ENCODE measurements at places on chromosomes 7 and 10.
A peak's percentile ranks its signal among the peaks of the same experiment; 100 is the strongest.

GRCh38 chr7:50595491-50596102 is 30.4 kb upstream of the DDC start:
- DNase-seq = no peak

DNA sequence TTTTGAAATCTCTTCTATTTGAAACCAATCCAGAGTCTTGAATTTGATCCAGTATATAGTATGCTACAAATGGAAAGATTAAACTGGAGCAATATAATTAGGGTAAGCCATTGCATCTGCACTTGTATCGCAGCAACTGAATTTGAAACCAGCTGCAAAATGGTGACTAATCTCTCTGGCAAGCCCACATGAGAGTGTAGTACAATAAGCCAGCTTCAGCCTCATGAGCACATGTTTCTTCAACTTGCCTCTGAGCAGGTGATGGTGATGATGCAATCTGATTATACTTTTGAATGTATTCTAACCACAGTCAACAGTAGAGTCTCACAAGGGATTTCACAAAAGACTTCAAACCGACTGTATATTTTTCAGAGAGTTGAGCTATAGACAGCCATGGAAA is 829 bp upstream of the RPA3 start:
- peak; percentile 17 for DNase-seq

GRCh38 chr10:25938405-25938804 is 4.4 kb downstream of the MYO3A start:
- no peak for DNase-seq

DNA sequence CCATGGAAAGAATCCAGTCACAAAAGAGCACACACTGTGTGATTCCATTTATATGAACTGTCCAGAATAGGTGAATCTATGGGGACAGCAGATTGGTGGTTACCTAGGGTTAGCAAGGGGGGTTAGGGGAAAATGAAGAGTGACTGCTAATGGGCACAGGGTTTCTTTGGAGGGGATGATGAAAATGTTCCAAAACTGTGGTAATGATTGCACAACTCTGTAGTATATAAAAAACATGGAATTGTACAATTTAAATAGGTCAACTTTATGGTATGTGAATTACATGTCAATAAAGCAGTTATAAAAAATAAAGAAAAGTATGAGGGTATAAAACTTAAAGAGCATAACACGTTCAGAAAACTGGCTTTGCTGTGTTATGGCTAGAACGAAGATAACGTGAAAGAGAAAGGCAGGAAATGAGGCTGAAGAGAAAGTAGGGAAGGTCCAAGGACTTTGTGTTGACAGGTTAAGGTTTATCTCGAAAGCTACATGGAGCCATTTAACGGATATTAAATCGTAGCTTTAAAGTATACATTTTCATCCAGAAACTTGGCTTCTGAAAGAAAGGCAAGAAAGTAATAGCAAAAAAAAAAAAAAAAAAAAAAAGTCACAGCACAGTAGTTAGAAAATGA is 26.4 kb upstream of the MSS51 start:
- no peak for DNase-seq

DNA sequence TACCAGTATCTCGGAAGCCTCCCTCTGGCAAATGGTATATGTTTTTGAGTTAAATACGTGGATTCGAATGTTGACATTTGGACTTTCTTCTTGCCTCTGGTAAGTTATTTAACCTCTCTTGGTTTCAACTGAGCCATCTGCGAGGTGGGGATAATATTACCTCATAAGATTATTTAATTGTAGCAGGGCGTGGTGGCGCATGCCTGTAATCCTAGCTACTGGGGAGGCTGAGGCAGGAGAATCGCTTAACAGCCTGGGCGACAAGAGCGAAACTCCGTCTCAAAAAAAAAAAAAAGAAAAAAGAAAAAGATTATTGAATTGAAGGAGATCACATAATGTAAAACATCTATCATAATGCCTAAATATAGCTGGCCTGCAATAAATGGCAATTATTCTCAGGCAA is 396 bp upstream of the TAF5 start:
- DNase-seq = no peak

DNA sequence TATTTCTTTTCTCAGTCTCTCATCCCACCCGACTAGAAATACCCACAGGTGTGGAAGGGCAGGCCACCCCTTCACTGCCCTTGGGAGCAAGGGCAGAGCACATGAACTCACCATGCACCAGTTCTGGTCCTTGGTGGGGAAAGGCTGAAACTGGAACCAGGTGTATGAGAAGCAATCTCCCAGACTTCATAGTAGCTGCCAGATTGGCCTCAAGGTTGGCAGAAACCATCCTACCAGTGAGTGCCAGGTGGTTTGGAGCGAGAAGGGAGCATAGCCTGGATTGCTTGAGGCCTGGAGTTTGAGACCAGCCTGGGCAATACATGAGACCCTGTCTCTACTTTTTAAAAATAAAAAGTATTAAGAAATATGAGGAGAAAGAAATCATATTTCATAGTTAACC is 138.8 kb downstream of the LYZL1 start:
- DNase-seq = no peak

DNA sequence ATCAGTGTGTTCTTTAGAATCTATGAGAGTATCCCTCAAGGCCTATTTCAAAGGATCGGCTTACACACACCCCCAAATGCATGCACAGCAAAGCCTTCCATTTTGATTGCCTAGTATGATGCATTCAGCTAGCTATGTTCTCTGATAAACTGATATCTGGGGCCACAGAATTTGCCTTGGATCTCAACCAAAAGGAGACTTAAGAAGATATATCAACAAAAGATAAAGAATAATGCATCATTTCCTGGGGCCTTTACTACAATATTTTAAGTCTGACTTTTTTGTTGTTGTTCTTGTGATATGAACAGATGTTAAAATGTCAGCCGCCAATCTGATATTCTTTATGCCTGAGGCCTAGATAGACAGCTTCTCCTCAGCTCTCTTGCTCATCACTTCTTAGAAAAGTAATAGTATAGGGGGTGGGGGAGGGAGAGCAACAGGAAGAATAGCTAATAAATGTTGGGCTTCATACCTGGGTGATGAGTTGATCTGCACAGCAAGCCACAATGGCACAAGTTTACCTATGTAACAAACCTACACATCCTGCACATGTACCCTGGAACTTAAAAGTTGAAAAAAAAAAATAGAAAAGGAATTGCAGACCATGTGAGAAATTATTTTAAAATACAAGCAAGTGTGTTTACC is 792.9 kb upstream of the GHITM start:
- DNase-seq = no peak

GRCh38 chr7:155090684-155091083 is 20.6 kb downstream of the HTR5A start:
- peak; percentile 14 for DNase-seq

GRCh38 chr10:89151857-89152256 is 55.3 kb downstream of the CH25H start:
- DNase-seq = no peak

DNA sequence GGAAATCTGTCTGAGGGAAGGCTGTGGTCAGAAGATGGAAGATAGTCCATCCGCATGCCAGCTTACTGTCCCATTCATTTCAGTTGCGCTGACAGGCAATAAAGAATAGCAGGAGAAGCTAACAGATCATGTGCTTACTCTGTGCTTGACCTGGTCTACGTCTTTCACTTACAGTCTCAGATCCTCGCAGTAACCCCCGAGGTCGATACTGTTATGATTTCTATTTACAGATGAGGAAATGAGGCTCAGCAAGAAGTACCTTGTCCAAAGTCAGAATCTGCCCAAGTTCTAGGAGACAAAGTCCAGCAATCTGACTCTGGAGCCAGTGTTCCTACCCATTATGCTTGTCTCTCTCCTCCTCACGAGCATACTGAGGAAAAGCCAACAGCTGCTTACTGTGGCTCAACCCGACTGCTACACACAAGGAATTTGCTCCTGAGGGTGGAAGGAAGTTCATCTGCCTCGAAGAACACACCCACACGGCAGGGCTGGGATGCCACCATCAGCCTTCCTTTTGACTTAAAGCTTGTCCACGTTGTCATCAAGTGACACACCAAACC is 74.2 kb downstream of the MINPP1 start:
- no peak for DNase-seq

GRCh38 chr7:133054162-133054840 is 27.6 kb downstream of the CHCHD3 start:
- no peak for DNase-seq
